ENCODE measurements at places on chromosomes 2 and 18. TPM values are rescaled to one million over a fixed set of nuclear protein-coding genes. Genes with fewer than 3 reads are reported as not detected.

DNAH6 gene
- 0.08 TPM for total RNA-seq

SP140 gene
- 0.56 TPM for total RNA-seq

- DNase-seq: no peak
These were observed 31.1 kb upstream of the PPP1R1C start for GRCh38 chr2:181954538-181954883.

DNA sequence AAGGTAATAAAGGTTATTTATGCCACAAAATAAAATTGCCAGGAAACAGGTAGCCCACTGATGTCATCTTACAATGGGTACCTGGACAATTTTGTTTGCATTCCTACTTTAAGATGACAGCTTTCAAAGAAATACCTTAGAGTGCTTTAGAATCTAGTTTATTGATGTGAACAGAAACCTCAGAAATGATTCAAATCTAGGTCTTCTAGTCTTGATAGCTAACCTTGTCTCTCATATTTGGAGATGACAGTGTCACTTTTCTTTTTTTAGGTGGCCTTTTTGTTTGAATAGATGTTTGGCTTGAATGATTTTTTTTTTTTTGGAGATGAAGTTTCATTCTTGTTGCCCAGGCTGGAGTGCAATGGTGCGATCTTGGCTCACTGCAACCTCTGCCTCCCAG lies 69.1 kb downstream of the PIK3C3 start:
- DNase-seq: no peak

DNA sequence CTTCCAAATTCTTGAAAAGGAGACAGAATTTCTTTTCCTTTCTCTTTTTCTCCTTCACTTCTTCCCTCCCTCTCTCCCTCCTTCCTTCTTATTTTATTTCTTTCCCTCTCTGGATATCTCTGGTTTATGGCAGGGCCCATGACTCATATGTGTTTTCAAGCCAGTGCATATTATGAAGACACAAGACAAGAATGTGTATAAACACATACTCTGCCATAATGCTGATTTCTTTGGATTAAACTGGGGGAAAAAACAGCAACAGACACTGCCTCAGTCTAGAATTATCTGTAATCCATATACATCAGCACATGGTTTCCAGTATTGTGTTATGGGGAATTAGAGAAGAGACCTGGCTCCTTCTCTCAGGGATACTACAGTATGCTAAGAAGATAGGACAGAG lies 82.8 kb upstream of the CPO start:
- no peak for DNase-seq

DNA sequence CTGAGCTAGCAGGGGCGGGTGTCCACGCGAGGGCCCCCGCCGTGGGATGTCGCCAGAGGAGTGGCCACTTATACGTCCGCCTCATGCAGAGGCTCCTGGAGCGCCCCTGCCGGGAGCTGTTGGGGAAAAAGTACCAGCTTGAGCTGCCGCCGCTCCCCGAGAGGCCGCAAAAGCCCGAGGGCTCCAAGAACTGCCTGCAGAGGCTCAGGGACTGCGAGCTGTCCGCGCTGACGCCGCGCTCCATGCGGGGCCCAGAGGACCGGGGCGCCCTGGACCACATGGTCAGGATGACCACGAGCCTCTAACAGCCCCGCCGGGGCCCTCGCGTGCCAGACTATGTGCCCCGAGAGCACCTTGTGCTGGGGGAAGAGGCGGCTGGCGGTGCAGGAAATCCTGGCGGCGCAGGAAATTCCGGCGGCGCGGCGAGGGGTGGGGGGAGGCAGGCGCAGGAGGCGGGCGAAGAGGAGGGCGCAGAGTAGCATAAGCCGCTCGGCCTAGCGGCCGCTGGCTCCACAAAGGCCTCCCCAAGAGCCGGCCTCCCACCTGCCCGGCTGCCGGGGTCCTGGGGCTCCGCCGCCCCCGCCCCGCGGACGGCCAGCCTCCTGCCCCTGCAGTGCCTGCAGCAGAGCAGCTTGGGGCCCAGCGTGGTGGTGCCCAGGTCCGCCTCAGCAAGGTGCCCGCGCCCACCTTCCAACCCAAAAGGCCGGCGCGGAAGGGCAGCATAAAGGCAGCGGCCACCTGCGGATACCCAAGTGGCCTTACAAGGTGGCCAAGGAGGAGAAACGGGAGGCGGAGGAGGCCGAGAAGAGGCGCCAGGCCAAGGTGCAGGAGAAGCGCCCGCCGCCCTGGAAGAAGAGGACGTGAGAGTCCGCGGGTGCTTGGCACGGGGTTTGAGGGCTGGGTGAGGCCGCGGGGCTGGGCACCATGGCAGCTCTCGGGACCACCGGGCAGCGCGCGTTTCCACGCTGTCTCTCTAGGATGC lies 42.1 kb upstream of the TRIM43B start:
- DNase-seq: peak; percentile 83

GRCh38 chr2:23432531-23432930 lies 47.6 kb downstream of the KLHL29 start:
- DNase-seq: no peak

- no peak for DNase-seq
These were observed 33.0 kb upstream of the GATA6 start for GRCh38 chr18:22136395-22136794.
